CD8-positive, alpha-beta memory T cell (primary cell): ENCODE measurements at places on chromosomes 3 and 15. TPM values are rescaled to one million over a fixed set of nuclear protein-coding genes. Genes with fewer than 3 reads are reported as not detected.

Gene CLDN18
- not detected for total RNA-seq

Gene SLC35G2
- 2.7 TPM for total RNA-seq

Gene FXR1
- total RNA-seq, result 135 TPM

DNA sequence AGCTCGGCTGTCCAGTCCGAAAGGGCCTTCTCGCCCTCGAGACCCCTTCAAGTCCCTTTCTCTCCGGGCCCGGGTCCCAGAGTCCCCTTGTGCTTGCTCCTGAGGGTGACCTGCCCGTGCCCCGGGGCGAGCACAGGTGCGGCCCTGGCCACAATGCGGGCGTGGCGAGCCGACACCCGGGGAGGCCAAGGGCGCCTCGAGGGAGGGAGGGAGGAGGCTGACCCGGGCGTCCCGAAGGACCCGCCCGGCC is 810 bp upstream of the MEF2A start:
- peaks cover 30% of the 10 kb centered on the region for H3K4me1 ChIP-seq
- H3K27ac ChIP-seq, result no peak overlapping the region
- DNase-seq, result no peak
- no peaks in the 10 kb centered on the region for H3K27me3 ChIP-seq
- H3K36me3 ChIP-seq, result no peaks in the 10 kb centered on the region

GRCh38 chr3:90091549-90091948 is 984.1 kb downstream of the EPHA3 start:
- no peaks in the 10 kb centered on the region for H3K27me3 ChIP-seq
- no peak overlapping the region for H3K4me3 ChIP-seq
- DNase-seq, result no peak

DNA sequence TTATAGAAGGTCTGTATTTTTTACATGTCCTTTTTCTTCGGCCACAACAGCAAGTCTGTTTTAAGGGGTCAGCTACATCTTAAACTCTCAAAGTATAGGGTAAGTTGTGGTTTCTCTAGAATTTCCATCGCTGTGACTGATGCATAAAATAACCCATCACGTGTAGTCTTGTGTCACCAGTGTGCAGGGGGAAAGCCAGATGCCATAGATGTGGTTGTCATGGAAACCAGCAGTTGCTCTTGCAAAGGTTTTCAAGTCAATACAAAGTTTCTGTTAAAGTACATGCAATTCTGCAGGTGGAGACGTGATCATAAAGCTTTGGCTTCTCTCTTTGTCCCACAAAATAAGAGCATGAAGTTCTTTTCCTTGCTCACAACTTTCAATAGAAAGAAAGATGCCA is 210.3 kb upstream of the ONECUT1 start:
- H3K27ac ChIP-seq, result no peak overlapping the region
- no peaks in the 10 kb centered on the region for H3K27me3 ChIP-seq
- H3K4me3 ChIP-seq, result no peak overlapping the region
- H3K4me1 ChIP-seq, result no peaks in the 10 kb centered on the region
- H3K36me3 ChIP-seq, result no peaks in the 10 kb centered on the region
- no peak for DNase-seq

DNA sequence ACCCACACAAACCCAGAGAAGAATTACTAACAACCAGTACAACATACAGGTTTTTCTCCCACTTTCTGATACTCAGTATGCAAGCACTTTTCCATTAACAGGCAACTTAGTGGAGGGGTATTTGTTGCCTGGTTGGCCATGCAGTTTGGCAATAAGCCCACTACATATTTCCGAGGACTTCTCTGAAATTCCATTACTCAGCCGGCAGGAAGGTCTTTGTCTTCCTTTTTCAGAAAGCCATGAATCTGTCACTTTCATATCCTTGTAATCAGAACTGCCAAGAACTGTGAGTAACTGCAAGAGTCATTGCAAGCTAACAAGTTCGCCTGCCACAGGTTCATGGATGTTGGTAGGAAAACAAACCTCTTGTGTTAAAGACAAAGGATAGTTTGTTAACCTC is 422.3 kb upstream of the ROBO1 start:
- no peaks in the 10 kb centered on the region for H3K27me3 ChIP-seq
- no peak overlapping the region for H3K4me3 ChIP-seq
- no peak overlapping the region for H3K27ac ChIP-seq
- H3K4me1 ChIP-seq, result no peaks in the 10 kb centered on the region

Gene PPP1R14D
- not detected for total RNA-seq

- DNase-seq, result no peak
- no peaks in the 10 kb centered on the region for H3K4me1 ChIP-seq
- H3K36me3 ChIP-seq, result no peaks in the 10 kb centered on the region
- H3K27me3 ChIP-seq, result no peaks in the 10 kb centered on the region
- H3K27ac ChIP-seq, result no peak overlapping the region
Observed at GRCh38 chr15:89385596-89386331, 51.1 kb upstream of the POLG start.

DNA sequence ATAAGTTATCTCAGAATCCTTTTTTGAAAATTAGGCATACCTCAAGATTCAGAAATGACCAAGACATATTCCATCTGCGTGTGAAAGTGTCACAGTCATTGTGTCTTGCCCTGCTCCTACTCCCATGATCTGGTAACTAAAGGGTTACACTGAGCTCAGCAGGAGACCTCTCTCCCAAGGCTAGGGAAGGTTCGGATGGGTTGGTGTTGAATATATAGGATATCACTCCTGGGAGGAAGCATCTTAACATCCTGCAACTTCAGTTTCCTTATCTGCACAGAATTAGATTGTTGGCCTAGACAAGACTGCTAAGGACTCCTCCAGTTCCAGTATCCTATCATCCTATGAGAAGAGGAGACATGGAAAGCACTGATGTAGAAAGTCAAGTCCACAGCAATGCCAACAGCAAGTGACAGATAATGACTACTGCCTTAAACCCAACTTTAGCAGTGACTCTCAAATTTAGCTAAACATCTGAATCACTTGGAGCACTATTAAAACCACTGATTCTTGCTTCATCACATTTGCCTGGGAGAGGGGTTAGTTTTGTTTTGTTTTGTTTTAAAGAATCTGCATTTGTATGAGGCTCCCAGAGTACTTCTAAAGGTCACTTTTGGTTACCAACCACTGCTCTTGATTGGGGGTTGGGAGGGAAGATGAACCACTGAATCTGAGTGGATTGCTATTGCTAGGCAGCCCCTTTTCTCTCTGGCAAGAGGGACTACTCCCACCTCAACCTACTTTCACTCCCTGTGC is 9.7 kb downstream of the ADAMTS9 start:
- H3K27ac ChIP-seq, result no peak overlapping the region
- no peak for DNase-seq
- H3K4me3 ChIP-seq, result no peak overlapping the region
- H3K4me1 ChIP-seq, result no peaks in the 10 kb centered on the region

GRCh38 chr3:147113293-147114044 is 292.9 kb downstream of the ZIC4 start:
- H3K27me3 ChIP-seq, result no peaks in the 10 kb centered on the region
- no peaks in the 10 kb centered on the region for H3K4me1 ChIP-seq
- no peak overlapping the region for H3K27ac ChIP-seq
- no peak for DNase-seq
- no peak overlapping the region for H3K4me3 ChIP-seq

Gene CD200R1
- total RNA-seq, result 3.5 TPM

DNA sequence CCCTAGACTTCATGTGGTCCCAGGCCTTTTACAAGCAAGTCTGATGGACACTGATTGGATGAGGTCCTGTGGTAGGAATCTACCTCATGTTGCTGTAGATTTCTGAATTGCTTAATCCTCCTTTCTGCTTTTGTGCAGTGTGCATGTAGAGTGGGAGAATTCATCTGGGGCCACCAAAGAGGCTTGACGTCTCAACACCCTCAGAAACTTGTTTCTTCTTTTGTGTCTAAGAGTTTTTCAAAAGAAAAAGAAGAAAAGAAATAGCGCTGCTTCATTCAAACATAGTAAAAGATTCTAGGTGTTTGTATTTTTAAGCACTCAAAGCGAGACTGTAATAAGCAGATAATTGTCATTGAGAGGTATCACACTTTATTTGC is 46.2 kb downstream of the NR1D2 start:
- no peaks in the 10 kb centered on the region for H3K36me3 ChIP-seq
- H3K27ac ChIP-seq, result no peak overlapping the region
- DNase-seq, result no peak

Gene NRG4
- not detected for total RNA-seq

Gene SAMMSON
- not detected for total RNA-seq
